Neural crest cell (in vitro differentiated cells): ENCODE measurements at places on chromosomes 3 and 15. TPM values are rescaled to one million over a fixed set of nuclear protein-coding genes. Genes with fewer than 3 reads are reported as not detected.

DNA sequence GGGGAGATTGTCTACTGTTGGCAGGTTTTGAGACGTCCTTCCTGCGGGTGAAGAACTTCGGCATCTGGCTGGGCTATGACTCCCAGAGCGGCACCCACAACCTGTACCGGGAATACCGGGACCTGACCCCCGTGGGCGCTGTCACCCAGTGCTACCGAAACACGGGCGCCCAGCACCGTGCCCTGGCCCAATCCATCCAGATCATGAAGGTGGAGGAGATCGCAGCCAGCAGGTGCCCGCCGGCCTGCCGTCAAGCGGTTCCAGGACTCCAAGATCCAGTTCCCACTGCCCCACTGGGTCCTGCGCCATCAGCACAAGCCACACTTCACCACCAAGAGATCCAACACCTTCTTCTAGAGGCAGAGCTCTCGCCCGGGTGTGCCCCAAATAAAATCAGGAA, 194.9 kb upstream of the EPHA6 start:
- DNase-seq = no peak
- no peaks in the 10 kb centered on the region for H3K27me3 ChIP-seq
- no peaks in the 10 kb centered on the region for H3K36me3 ChIP-seq
- no peak overlapping the region for H3K27ac ChIP-seq
- no peaks in the 10 kb centered on the region for H3K4me1 ChIP-seq
- no peak overlapping the region for H3K4me3 ChIP-seq

CADPS gene
- total RNA-seq = 8.5 and 9.3 TPM in 2 replicates

DNA sequence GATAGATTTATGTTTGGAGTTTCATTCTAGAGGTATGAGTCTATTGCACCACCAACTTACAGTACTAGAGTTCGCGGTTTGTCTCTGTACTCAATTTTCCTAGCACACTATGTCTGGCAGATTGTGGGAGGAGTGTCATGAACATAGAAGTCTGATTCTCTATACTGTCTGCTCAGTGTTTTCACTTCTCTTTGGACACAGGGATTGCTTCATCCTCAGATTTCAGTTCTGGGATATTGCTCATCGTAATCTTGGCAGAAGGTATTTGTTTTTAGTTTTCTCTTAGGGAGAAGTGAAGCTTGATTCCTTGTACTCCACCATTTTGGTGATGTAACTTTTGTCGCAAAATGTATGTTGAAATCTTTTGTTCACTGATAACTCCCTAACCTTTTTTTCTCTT, 27.8 kb upstream of the AZI2 start:
- H3K27ac ChIP-seq = no peak overlapping the region
- H3K4me3 ChIP-seq = no peak overlapping the region
- DNase-seq = no peak
- no peaks in the 10 kb centered on the region for H3K4me1 ChIP-seq
- peaks cover 5% of the 10 kb centered on the region for H3K36me3 ChIP-seq

- no peaks in the 10 kb centered on the region for H3K27me3 ChIP-seq
- no peaks in the 10 kb centered on the region for H3K36me3 ChIP-seq
Observed at GRCh38 chr3:66572938-66573710, 72.3 kb upstream of the LRIG1 start.

DNA sequence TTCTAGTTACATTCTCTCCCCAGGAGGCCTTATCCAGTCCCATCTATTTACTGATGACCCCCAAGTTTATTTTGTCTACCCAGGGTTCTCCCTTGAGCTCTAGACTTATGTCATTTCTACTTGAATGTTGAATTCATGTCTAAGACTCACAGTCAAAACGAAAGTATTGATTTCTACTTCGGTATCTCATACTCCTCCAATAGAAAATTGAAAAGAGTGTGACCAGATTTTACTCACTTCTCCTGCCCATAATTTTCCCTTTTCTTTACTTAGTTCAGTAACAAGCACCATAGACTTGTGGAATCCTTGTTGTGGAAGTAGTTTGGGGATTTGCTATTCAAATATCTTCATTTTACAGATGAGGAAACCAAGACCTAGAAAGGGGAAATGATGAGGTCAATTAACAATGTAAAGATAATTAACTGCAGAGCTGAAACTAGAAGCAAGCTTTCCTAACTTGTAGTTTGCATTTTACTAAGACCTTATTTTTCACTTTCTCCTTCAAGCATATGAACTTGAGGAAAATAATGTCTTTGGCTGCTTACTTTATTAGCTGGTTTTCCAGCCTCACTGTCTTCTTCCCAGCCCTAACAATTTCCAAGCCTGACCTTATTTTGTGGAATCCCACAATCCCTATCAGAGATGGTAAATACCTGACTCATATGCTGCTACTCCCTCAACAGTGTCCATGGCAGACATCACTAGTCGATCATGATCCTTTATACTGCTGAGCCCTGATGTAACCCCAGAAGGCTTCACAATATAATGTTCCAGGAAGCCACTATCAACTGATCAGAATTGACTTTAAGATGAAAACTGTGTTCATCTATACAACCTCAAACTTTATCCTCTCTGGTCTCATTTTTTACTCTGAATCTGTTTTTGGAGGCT, 123.9 kb upstream of the AGBL1 start:
- H3K36me3 ChIP-seq = no peaks in the 10 kb centered on the region
- H3K27ac ChIP-seq = no peak overlapping the region
- no peaks in the 10 kb centered on the region for H3K27me3 ChIP-seq
- no peaks in the 10 kb centered on the region for H3K4me1 ChIP-seq
- no peak for DNase-seq
- H3K4me3 ChIP-seq = no peak overlapping the region

DNA sequence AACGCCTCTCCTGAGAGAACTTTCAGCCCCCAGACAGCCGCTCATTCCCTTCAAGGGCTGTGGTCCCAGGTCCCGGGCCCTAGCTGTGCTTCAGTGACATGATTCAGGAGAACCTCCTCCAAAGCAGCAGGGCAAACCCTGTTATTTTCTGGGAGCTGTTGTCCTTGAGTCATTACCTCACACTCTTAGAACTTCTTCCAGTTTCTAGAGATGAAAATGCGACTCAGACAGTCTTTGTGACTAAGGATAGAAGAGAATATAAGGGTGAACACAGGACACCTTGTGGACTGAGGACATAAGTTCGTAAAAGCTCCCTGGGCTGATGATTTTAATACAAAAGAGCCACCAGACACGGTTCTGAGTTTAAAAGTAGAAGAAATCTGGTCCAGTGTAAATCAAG, 203.8 kb downstream of the RORA start:
- no peak for DNase-seq
- H3K4me1 ChIP-seq = no peaks in the 10 kb centered on the region
- no peaks in the 10 kb centered on the region for H3K36me3 ChIP-seq
- no peaks in the 10 kb centered on the region for H3K27me3 ChIP-seq
- no peak overlapping the region for H3K27ac ChIP-seq

GOLGA8M gene
- 0.40 and 0.82 TPM in 2 replicates for total RNA-seq

GRCh38 chr15:66646308-66646707, 55.7 kb upstream of the SMAD6 start:
- H3K4me3 ChIP-seq = no peak overlapping the region
- DNase-seq = no peak
- H3K4me1 ChIP-seq = peaks cover 38% of the 10 kb centered on the region

DNA sequence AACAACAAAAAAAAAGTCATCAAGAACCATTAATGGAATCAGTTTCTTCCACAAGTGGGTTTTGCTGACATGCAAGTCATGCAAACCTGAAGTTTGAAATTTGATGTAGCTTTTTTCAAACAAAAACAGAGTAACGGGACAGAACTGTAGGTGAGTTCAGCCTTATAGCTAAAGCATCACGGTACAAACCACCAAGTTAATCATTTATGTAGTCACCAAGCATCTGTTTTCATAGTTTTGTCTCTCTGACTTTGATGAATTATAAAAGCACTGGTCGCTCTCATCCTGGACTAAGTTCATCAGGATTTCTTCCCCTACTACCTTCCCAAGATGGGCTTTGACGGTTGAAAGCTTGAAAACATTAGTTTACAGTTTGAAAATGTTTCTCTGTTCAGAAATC, 117.0 kb upstream of the SAMMSON start:
- no peak overlapping the region for H3K27ac ChIP-seq
- no peak for DNase-seq
- no peak overlapping the region for H3K4me3 ChIP-seq

- peaks cover 14% of the 10 kb centered on the region for H3K4me1 ChIP-seq
- H3K27me3 ChIP-seq = no peaks in the 10 kb centered on the region
- H3K27ac ChIP-seq = no peak overlapping the region
Observed at GRCh38 chr15:41895957-41896356, 2.1 kb upstream of the SPTBN5 start.

GRCh38 chr3:45537970-45538640, 56.4 kb upstream of the LIMD1 start:
- H3K27ac ChIP-seq = peak overlapping the region; percentile 8
- H3K36me3 ChIP-seq = peaks cover 10% of the 10 kb centered on the region
- H3K4me3 ChIP-seq = no peak overlapping the region
- DNase-seq = no peak

DNA sequence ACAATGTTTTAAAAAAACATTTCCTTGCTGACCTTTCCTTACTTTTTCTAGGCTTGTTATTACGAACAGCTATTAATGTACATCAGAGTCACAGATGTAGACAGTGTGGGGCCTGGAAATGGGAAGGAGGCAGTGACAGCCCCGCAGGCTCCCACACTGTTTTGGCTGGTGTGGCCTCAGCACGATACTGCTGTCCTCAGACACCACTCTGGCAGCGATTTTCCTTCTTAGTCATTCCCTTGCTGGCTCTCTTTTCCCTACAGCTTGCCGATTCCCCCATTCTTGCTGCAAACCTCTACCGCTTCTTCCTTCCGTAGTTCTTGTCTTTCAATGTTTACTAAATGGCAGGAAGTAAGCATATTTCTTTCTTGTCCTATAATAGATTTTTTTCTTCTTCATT, 113.1 kb downstream of the ABI3BP start:
- no peaks in the 10 kb centered on the region for H3K27me3 ChIP-seq
- H3K4me1 ChIP-seq = peaks cover 6% of the 10 kb centered on the region
- H3K36me3 ChIP-seq = no peaks in the 10 kb centered on the region
- no peak overlapping the region for H3K27ac ChIP-seq

- no peak overlapping the region for H3K4me3 ChIP-seq
- peaks cover 4% of the 10 kb centered on the region for H3K27me3 ChIP-seq
- no peaks in the 10 kb centered on the region for H3K36me3 ChIP-seq
- H3K27ac ChIP-seq = no peak overlapping the region
- no peak for DNase-seq
Observed at GRCh38 chr3:53570709-53571108, 76.3 kb downstream of the CACNA1D start.

- DNase-seq = no peak
- H3K4me1 ChIP-seq = no peaks in the 10 kb centered on the region
- H3K4me3 ChIP-seq = no peak overlapping the region
- peaks cover 4% of the 10 kb centered on the region for H3K27me3 ChIP-seq
- no peaks in the 10 kb centered on the region for H3K36me3 ChIP-seq
- H3K27ac ChIP-seq = no peak overlapping the region
Observed at GRCh38 chr15:60804986-60805949, 326.3 kb upstream of the ICE2 start.

DNA sequence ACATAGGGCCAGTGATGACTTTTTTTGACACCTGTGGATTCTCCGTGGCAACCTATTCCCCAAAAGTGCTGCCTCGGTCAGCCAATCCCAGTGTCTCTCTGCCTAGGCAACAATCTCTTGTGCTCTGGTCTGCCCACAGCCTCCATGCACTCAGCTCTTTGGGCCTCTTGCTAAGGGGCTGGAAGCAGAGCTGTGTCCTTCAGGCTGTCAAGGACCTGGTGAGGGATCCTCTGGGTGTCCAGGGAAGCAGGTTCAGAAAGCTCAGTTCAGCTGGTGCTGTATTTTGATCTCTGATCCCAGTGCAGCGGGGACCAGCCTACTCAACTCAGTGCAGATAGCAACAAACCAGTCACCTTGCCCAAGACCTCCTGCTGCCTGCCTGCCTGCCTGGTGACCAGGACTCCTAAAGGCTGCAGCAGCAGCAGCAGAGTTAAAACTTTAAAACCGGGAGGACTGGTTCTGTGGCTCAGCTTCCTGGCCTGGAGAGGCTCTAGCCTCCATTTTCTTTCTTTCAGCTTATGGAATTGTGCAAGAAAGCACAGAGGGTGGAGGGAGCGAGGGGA, 6.2 kb downstream of the PAK6 start:
- H3K4me1 ChIP-seq = no peaks in the 10 kb centered on the region
- H3K27ac ChIP-seq = no peak overlapping the region
- no peak for DNase-seq
- no peaks in the 10 kb centered on the region for H3K36me3 ChIP-seq
- no peak overlapping the region for H3K4me3 ChIP-seq

DNA sequence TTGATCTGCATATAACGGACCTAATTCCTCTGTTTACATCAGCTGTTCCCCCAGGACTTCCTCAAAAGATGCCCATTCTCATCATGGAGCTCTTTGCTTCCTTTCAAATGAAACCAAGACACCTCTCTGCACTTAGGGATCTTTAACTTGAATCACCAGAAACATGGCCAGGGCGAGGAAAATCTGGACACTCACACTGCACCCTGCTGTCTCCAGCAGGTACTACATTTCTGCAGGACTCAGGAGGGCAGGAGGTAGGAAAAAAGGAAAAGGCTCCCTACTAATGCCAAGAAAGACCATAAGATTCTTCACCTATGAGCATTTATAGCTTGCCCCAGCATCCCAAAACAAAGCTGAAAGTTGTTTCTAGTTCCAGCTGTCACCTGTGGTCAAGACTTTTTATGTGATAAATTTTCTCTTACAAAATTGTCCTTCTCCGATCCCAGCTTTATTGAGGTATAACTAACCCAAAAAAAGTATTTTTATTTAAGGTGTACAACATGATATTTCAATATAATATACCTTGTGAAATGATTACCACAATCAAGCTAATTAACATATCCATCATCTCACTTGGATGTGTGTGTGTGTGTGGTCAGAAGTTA, 87.3 kb upstream of the C15orf61 start:
- H3K4me3 ChIP-seq = no peak overlapping the region
- H3K4me1 ChIP-seq = no peaks in the 10 kb centered on the region
- H3K27ac ChIP-seq = peak overlapping the region; percentile 81
- no peaks in the 10 kb centered on the region for H3K36me3 ChIP-seq
- no peaks in the 10 kb centered on the region for H3K27me3 ChIP-seq

STRA6 gene
- total RNA-seq = 138 and 146 TPM in 2 replicates

DNA sequence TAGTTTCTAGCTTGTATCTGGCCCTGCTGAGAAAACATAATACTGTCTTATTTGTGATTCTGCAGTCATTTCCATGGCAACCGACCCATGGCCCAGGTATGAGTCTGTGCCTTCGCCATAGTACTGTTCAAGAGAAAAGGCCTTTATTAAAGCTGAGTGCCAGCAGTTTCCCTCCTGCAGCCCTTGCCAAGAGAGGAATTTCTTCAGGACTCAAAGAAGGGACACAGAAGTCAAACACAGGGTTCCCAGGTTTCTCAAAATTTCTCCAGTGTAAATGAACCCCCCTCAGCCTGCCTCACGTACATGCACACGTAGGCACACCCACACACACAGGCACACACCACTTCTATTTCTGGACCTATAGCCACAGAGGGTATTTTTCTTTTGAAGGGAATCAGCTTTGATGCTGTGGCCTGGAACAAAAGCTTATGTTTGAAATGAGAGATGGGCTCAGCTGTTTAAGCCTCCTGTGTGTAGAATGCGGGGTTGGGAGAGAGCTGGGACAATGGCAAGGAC, 269.2 kb downstream of the PDCD6IP start:
- H3K27ac ChIP-seq = no peak overlapping the region
- no peaks in the 10 kb centered on the region for H3K4me1 ChIP-seq
- H3K36me3 ChIP-seq = peaks cover 3% of the 10 kb centered on the region

- H3K4me1 ChIP-seq = peaks cover 14% of the 10 kb centered on the region
- H3K27ac ChIP-seq = peak overlapping the region; percentile 2
- H3K36me3 ChIP-seq = peaks cover 25% of the 10 kb centered on the region
- DNase-seq = no peak
- H3K4me3 ChIP-seq = no peak overlapping the region
Observed at GRCh38 chr3:123169492-123169929, 32.2 kb upstream of the SEC22A start.

GRCh38 chr3:59469948-59470723, 420.3 kb upstream of the CFAP20DC start:
- no peak overlapping the region for H3K4me3 ChIP-seq
- H3K36me3 ChIP-seq = no peaks in the 10 kb centered on the region
- H3K4me1 ChIP-seq = peaks cover 6% of the 10 kb centered on the region
- no peaks in the 10 kb centered on the region for H3K27me3 ChIP-seq
